Central memory CD8-positive, alpha-beta T cell (primary cell): ENCODE measurements at places on chromosomes 7 and 10.

DNA sequence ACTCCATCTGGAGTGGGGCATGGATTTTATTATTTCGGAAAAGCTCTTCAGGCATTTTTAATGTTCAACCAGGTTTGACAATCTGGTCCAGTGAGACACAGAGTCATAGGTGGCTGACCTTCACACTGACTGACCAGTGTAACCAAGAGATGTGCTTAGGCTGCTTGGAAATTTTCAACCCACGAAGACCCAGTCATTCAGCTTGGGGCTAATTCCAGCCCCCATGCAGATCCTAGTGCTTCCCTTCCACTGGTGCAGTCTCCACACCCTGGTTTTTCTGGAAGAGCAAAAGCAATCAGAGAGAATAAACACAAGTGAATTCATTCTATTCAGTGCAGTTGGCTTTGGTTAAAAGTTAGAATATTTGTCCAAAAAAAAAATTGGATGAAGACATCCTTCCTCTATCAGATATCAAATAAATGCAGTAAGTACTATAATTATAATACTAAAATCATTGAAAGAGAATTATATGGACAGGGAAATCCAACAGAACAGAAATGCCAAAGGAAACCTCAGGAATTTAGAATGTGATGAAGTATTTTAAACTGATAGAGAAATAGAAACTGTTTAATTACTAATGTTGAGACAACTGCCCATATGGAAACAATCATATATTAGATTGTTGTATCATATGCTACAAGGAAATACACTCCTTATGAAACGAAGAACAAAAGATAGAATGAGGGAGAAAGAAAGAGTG is 178.0 kb downstream of the NPSR1 start:
- H3K27me3 ChIP-seq = peaks cover 51% of the 10 kb centered on the region
- no peak overlapping the region for H3K4me3 ChIP-seq
- DNase-seq = no peak
- H3K27ac ChIP-seq = no peak overlapping the region

- H3K27me3 ChIP-seq = no peaks in the 10 kb centered on the region
- H3K4me3 ChIP-seq = peak overlapping the region; percentile 27
- H3K4me1 ChIP-seq = peaks cover 44% of the 10 kb centered on the region
- peak overlapping the region; percentile 69 for H3K27ac ChIP-seq
- no peak for DNase-seq
Observed at GRCh38 chr7:139626817-139627216, 103.3 kb downstream of the CLEC2L start.

DNA sequence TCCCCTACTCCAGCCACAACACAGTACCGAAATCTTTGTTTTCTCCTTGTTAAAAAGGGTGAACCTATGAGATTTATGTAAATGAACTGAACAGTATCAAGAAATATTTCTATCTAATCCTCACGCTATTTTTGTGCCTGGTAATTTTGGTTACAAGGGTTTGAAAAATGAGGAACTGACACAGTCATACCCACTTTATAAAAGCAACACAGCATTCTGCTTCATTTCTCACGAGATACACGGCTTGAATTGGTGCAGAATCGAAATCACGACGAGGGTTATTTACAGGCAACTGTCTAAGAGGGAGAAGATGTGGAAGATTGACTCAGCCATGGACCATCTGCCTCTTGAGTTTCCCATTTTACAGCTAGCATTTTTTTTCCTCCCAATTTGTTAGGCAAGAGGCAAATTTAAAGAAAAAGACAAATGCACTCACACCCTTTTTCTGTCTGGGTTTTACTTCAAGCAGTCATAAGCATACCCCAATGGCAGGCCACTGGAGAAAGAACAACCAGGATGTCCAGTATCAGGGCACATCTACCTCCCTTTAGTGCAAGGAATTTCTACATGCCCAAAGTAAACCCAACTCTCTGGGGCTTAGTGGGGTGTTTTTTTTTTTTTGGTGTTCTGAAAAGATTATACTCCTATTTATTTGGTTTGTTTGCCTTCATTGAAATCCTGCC is 108.1 kb downstream of the ITGB8 start:
- no peak overlapping the region for H3K27ac ChIP-seq
- H3K4me1 ChIP-seq = no peaks in the 10 kb centered on the region
- no peak for DNase-seq
- no peaks in the 10 kb centered on the region for H3K27me3 ChIP-seq

- H3K4me3 ChIP-seq = peak overlapping the region; percentile 98
- H3K36me3 ChIP-seq = peaks cover 63% of the 10 kb centered on the region
- H3K27me3 ChIP-seq = no peaks in the 10 kb centered on the region
- peaks cover 61% of the 10 kb centered on the region for H3K4me1 ChIP-seq
- DNase-seq = no peak
Observed at GRCh38 chr7:44977304-44977958, 1.4 kb downstream of the MYO1G start.

- no peaks in the 10 kb centered on the region for H3K36me3 ChIP-seq
- H3K27me3 ChIP-seq = peaks cover 17% of the 10 kb centered on the region
- H3K4me1 ChIP-seq = no peaks in the 10 kb centered on the region
Observed at GRCh38 chr7:46229409-46229808, 308.3 kb upstream of the IGFBP3 start.

GRCh38 chr7:107109955-107110354 is 58.8 kb upstream of the HBP1 start:
- no peak for DNase-seq
- no peaks in the 10 kb centered on the region for H3K27me3 ChIP-seq

DNA sequence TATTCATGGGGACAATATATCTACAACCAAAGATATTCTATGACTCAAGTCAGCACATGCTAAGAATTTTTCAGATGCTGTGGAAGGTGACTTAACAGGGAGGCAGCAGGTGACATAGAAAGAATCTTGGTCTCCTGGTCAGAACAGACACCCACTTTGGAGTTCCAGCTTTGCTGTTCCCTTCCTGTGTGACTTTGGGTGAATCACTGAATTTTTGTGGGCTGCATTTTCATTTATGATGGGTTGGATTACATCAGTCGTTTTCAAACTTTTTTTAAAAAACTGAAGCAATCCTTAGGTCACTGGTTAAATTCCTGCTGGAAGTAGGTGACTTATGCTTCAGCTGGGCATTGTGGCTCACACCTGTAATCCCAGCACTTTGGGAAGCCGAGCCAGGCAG is 24.9 kb downstream of the RGR start:
- H3K27ac ChIP-seq = no peak overlapping the region
- peaks cover 5% of the 10 kb centered on the region for H3K4me1 ChIP-seq
- H3K36me3 ChIP-seq = peaks cover 1% of the 10 kb centered on the region
- no peak for DNase-seq

DNA sequence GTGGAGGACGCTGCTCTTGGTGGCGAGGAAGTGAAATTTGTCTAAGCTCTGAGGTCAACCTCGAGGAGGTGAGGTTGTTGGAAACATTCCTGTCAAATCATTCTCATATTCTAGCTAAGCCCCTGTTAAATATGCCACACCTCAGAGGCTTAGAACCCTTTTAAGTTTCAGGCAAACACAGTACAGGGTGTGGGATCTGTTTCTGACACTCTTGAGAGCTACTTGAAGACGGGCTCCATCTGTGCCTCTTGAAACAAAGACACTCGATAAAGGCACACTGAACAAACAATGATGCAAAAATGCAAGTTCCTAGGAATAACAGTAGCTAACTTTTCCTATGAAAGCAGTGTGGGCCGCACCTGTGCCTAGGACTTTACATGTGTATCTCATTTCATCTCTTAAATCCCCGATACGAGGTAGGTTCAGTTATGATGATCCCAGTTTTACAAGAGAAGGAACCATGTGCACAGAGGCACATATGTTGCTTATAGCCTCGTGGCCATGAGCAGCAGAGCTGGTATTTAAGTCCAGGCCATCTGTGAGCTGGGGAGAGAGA is 299.2 kb downstream of the CCDC3 start:
- no peak for DNase-seq
- no peak overlapping the region for H3K27ac ChIP-seq
- H3K27me3 ChIP-seq = no peaks in the 10 kb centered on the region
- H3K4me3 ChIP-seq = no peak overlapping the region
- peaks cover 8% of the 10 kb centered on the region for H3K4me1 ChIP-seq

DNA sequence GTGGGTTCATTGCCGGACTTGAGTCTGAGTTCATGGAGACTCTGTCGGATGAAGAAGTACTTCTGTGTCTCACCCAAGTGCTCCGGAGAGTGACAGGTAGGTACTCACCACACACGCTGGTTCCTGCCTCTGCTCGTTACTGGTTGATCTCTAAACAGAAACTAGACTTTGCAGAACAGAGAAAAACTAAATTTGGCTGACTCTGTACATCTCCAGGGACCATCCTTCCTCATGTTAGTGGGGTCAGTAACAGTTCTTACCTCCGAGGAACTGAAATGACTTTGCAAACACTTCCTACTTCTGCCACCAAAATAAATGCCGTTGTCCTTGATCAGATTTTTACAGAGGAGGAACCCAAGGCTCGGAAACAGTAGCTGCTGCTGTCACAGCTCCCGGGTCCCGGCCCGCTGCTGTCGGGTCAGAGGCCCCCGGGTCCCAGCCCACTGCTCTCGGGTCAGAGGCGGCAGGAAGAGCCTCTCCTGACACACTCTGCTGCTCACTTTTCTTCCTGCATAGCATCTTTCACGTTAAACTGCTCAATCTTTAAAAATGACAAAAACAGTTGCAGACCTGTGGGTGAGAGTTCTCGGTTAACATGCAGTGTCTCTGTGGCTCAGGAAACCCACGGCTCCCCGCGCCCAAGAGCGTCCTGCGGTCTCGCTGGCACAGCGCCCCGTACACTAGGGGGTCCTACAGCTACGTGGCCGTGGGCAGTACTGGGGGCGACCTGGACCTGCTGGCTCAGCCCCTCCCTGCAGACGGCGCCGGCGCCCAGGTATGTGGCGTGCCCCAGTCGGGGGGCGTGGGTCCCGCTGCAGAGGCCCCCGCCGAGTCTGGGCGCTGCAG is 4.8 kb upstream of the MTG1 start:
- H3K36me3 ChIP-seq = peaks cover 18% of the 10 kb centered on the region
- peak overlapping the region; percentile 96 for H3K27ac ChIP-seq
- peak overlapping the region; percentile 87 for H3K4me3 ChIP-seq

DNA sequence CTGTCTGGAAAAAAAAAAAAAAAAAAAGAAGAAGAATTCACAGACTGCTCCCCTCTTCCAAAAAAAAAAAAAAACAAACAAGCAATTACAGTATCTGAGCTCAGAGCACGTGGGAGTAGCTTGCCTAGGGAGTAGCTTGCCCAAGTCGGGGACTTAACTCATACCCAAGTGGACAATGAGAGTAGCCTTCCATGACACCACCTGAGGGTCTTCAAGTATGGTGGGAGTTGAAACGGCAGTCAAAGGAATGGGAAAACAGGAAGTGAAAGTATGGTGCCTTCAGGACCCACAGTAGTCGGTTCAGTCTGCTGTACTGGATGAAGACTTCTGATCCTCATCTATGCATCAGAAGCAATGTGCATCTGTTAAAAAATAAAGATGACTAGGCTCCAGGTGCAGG is 10.6 kb downstream of the VOPP1 start:
- H3K27ac ChIP-seq = no peak overlapping the region
- DNase-seq = no peak
- peak overlapping the region; percentile 8 for H3K4me3 ChIP-seq
- H3K4me1 ChIP-seq = peaks cover 89% of the 10 kb centered on the region
- peaks cover 4% of the 10 kb centered on the region for H3K36me3 ChIP-seq
- H3K27me3 ChIP-seq = no peaks in the 10 kb centered on the region

- no peaks in the 10 kb centered on the region for H3K27me3 ChIP-seq
- no peaks in the 10 kb centered on the region for H3K36me3 ChIP-seq
- H3K4me3 ChIP-seq = no peak overlapping the region
- DNase-seq = no peak
- H3K27ac ChIP-seq = no peak overlapping the region
- H3K4me1 ChIP-seq = no peaks in the 10 kb centered on the region
Observed at GRCh38 chr7:112372101-112372500, 78.2 kb upstream of the IFRD1 start.

- H3K4me1 ChIP-seq = no peaks in the 10 kb centered on the region
- H3K27ac ChIP-seq = no peak overlapping the region
- no peaks in the 10 kb centered on the region for H3K36me3 ChIP-seq
- no peak for DNase-seq
- H3K27me3 ChIP-seq = no peaks in the 10 kb centered on the region
Observed at GRCh38 chr10:56596257-56596656, 235.2 kb upstream of the ZWINT start.

- peaks cover 2% of the 10 kb centered on the region for H3K36me3 ChIP-seq
- no peaks in the 10 kb centered on the region for H3K27me3 ChIP-seq
- H3K27ac ChIP-seq = no peak overlapping the region
- H3K4me1 ChIP-seq = no peaks in the 10 kb centered on the region
- H3K4me3 ChIP-seq = no peak overlapping the region
- no peak for DNase-seq
Observed at GRCh38 chr7:157832006-157832405, 495.2 kb downstream of the DNAJB6 start.

DNA sequence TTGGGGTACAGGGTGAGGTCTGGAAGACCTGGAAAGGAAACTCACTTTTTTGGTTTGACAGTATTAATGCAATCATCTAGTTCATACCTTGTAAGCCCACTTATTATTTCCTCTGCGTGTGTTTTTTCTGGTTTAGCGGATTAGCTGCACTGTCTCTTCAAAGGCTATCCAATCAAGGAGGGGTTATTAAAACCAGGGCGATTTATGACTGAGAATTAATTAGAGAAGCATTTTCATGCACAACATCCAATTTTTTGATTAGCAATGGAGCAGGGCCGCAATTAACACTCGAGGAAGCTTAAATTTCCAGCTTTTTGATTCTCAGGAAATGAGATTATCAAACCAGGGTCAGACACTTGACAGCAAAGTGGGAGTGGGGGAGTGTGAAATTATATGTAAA is 248.9 kb downstream of the EXOC4 start:
- no peak overlapping the region for H3K27ac ChIP-seq
- no peak overlapping the region for H3K4me3 ChIP-seq
- no peaks in the 10 kb centered on the region for H3K36me3 ChIP-seq
- peaks cover 7% of the 10 kb centered on the region for H3K4me1 ChIP-seq

DNA sequence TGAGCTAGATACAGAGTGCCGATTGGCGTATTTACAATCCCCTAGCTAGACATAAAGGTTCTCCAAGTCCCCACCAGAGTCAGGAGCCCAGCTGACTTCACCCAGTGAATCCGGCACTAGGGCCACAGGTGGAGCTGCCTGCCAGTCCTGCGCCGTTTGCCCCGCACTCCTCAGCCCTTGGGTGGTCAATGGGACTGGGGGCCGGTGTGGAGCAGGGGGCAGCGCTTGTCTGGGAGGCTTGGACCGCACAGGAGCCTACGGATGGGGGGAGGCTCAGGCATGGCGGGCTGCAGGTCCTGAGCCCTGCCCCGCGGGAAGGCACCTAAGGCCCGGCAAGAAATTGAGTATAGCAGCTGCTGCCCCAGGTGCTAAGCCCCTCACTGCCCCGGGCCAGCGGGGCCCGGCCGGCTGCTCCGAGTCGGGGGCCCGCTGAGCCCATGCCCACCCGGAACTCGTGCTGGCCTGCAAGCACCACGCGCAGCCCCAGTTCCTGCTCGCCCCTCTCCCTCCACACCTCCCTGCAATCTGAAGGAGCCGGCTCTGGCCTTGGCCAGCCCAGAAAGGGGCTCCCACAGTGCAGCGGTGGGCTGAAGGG is 1113.8 kb upstream of the LRRTM3 start:
- no peak for DNase-seq
- no peaks in the 10 kb centered on the region for H3K27me3 ChIP-seq
- no peaks in the 10 kb centered on the region for H3K36me3 ChIP-seq
- no peaks in the 10 kb centered on the region for H3K4me1 ChIP-seq
- H3K27ac ChIP-seq = no peak overlapping the region
